ENCODE measurements at places on chromosomes 6 and 20.

- no peak for DNase-seq
These were observed 17.1 kb downstream of the RPRD1B start for GRCh38 chr20:38050686-38051085.

- no peak for DNase-seq
These were observed 139.4 kb upstream of the EYA4 start for GRCh38 chr6:133101790-133102189.

- DNase-seq = no peak
These were observed 115.3 kb downstream of the LCA5 start for GRCh38 chr6:79421707-79422484.

GRCh38 chr6:2351807-2352431 lies 106.5 kb upstream of the GMDS start:
- DNase-seq = no peak

DNA sequence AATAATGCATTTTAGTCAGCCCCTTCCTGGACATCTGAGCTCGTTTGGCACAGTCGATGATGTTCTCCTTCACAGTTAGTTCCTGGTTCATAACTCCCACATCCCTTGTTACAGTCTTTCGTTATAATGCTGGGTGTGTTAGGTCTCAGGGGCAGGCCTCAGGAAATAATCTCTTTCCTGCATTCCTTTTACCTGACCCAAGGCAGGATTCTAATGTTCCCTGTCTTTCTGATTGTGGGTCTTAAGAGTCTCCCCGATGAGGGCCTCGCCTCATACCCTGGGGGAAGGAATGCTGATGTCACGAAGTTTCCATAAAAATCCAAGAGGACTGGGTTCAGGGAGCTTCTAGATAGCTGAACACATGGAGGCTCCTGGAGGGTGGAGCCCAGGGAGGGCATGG lies 104.0 kb upstream of the CARMIL1 start:
- DNase-seq = no peak

DNA sequence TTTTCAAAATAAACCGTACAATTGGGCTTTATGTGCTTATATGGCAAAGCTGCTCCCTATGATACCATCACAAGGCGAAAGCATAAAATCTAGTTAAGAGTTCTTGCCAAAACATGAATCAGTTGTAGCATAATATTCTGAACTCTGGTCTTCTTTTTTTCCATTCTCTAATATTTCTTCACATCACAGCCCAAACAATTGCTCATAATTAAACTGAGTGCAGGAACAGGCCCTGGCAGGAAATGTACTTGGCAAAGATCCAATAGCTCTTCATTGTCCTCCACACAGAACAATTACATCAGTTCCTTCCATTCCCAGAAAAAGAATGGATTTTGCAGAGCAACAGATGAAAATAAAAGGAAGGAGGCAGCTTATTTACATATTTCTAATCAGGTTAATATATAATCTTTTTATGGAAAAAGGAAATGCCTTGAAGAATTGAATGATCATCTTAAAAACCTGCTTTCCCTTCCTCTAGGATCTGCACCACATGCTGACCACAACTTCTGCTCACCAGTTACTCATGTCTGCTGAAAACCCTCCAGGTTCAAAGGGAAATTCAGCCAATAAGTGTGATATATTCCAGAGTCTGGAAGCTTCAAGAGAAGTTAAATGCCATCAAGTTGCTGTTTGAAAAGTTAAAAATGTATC lies 123.3 kb upstream of the COL21A1 start:
- no peak for DNase-seq

DNA sequence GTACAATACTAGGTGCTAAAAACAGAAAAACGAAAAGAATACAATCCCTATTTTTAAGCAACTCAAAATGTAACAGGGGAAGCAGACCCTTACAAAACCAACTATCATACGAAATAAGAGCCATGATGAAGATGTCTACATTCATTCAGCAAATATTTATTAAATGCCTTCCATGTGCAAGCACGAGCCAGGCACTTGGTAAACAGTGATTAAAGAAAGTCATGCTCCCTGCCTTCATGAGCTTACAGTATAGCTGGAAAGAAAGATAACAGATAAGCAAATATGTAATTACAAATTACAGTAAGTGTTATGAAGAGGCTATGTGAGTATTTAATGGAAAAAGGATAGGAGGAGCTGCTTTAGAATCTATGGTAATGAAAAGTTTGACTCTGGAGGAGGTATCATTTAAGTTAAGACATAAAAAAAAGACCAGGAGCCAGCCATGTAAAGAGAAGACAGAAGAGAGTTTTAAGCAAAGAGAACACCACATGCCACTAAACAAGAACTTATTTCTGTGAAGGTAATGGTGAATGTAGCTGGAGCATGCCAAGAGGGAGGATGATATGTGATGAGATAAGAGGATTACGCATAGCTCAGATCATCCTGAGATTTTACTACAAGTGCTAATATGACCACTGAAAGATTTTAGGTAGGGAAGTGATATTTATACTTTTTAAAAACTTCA lies 19.3 kb upstream of the COX7A2 start:
- no peak for DNase-seq

DNA sequence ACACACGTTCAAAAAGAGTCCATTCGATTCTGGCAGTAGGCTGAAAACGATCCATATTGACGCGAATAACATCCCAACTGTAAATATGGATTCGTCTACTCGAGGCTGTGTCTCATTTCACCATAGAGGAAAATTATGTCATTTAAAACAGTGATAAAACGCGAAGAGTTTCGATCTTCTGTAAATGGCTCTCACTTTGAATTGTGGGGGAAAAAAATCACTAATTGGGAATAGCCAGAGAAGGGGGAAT lies 845 bp upstream of the MARCKS start:
- no peak for DNase-seq

GRCh38 chr6:23953976-23954375 lies 172.0 kb upstream of the NRSN1 start:
- DNase-seq = no peak

DNA sequence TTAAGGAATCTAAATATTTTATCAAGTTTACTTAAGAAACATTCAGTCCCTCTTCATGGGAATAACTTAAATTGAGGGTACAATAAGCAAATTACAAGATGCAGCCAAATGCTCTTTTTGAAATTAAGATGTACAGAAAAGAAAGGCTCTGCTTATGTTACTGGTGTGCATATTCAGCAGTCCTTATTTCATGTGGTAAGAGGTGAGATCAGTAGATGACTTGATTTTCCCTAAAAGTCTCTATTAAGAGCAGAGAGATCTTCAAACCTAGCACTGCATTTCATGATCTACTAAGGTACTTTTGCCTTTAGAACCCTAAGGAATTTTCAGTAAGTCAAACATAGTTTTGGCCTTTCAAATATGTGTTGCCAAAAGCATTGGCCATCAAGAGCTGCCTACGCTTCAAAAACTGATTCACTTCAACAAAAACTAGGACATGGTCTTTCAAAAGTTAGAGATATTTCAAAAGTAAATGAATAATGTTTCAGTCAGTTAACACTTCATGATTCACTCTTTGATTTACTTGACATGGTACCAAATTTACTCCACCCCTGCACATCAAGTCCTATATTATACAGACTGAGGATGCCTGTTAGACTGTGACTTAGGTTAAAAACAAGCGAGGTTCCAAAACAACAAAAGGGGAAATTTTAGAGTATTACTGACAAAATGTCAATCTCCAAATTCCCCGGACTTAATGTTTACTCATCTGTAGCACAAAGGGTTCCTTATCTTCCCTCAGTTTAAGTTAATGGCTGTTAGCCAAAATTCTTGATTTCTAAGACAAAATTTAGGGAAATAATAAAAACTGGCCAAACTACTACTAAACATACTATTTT lies 19.2 kb downstream of the C6orf62 start:
- DNase-seq = no peak

DNA sequence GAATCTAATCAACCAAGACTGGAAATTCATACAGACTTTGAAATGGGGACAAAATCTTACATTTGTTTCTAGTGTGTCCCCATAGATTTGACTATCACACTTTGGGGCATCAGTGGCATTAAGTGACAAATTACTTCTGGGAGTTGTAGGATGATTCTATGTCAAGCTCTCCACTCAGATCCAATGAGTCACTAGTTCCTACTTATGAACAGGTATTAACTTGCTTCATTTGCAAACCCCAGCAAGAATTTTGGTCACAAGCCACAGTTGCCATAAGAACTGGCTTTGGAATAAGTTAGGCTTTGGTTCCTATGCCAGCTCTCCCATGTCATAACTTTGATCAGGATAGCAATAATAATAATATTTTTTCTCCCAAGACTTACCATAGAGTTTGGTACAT lies 77.6 kb upstream of the PTPRK start:
- DNase-seq = no peak

DNA sequence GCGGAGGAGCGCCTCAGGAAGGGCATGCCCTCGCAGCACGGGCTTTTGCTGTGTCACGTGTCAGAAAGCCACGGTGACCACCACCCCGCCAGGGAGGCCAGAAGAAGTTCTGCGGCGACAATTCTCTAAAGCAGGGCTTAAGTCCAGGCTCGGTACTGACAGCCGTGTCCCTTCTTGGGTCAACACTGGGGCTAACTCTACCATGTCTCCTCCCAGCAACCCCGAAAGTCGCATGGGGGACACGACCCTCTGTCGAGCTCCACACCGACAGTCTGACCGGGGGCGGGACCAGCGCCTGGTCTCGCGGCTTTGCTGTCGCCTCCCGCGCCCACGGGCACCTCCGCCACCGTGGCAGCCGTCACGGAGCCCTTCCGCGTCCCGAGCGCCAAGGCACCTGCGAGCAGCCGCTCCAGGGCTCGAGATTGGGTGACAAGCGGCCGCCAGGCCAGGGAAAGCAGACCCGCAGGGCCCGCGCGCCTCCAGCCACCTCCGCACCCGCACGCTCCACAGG lies 534 bp downstream of the NANP start:
- DNase-seq = peak; percentile 10

GRCh38 chr6:10421921-10422736 lies 7.3 kb upstream of the TFAP2A start:
- DNase-seq = no peak

GRCh38 chr20:17816804-17817587 lies 117.2 kb downstream of the BANF2 start:
- DNase-seq = no peak

- DNase-seq = no peak
These were observed 171.6 kb downstream of the ARID1B start for GRCh38 chr6:156948807-156949206.

- DNase-seq = no peak
These were observed 11.5 kb upstream of the DSTN start for GRCh38 chr20:17558154-17558940.

- no peak for DNase-seq
These were observed 43.2 kb downstream of the CDH4 start for GRCh38 chr20:61295249-61295648.

- DNase-seq = no peak
These were observed 69.4 kb downstream of the NRN1 start for GRCh38 chr6:5937169-5937909.

GRCh38 chr6:39666706-39667489 lies 58.3 kb downstream of the KIF6 start:
- DNase-seq = no peak
